ENCODE measurements at places on chromosomes 16 and 17.

DNA sequence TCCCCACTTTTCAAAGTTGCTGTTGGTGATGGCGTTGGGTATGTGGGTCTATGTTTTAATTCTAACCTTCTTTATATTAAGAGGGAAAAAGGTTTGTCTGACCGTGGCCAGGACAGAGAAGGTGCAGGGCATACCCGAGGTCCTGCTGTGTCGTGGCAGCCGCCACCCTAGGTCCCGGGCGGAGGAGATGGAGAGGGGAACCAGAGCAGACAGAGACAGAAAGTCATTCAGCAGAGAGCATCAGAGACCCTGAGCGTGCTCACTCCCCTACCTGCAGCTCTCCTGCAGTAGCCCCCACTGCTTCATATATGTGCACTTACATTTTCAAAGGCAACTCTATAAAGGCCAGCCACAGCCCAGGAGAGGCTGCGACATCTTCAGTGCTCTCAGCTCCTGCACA, 327.2 kb upstream of the TNRC6C start:
- DNase-seq, result no peak

DNA sequence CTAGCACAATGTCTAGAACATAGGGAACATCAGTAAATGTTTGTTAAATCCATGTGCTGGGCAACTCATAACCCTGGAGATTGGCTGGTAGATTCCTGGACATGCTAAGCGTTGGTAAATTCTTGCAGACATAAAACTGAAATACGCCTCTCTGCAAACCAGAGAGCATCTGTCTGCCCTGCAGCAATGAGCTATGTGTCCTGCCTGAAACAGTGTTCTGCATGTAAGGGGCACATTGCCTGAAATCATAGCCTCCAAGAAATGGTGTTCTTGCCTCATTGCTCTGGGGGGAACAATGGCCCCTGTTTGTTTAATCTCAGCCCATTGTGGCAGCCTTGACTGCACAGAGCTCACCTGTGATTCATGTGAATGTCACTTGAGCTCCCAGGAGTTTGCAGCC, 113.5 kb upstream of the CCL2 start:
- no peak for DNase-seq

DNA sequence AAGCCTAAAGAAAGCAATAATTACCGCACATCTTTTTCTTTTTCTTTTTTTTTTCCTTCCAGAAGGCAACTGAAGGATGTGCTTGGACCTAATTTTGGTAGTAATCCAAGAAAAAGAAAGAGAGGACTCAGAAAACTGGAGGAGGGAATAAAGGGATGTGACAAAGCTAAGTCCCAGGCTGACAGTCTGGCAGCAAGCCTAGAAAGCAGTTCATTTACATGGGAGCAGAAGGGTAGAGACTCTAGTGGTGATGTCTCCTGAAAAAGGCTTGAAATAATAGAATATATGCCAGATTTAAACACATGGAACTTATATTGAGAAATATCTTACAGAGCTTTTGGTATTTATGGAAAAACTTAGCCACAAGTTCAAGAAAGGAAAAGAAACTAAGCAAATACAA, 101.0 kb upstream of the SHISA6 start:
- DNase-seq, result no peak

GRCh38 chr17:82228842-82229697, at the start of gene SLC16A3:
TSS of gene SLC16A3 (plus strand) at chr17:82229042. CDS start at chr17:82236009, 6,967 bp downstream.
- peak; percentile 67 for DNase-seq

DNA sequence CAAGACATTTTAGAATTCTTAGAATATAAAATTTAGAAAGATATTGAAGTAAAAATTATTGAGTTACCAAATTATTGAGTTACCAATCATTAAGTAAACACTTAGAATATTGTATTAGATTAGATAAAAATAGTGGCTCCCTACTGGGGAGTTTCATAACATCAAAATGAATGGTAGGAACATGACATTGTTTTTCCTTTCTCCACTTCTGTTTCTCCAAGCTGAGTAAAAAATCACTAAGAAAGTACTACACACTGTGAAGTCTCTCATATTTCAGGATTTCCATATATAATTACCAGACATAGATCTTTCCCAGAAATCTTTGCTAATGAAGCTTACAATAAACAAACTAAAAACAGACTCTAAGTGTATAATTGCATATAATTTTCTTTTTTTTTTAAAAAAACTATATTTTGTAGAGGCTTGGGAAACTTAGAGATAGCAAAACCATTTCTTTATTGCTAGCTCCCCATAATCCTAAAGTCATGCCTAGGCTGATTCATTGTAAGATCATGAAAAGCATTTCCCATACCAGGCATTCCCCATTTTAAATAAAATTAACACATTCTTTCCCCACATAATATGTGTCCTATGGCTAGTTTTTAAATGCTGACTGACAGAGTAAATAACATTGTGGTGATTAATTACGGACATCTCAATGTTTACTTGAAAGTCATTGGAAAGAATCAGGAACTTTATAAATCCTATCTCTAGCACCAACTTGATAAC, 1408.7 kb upstream of the GOT2 start:
- DNase-seq, result no peak

DNA sequence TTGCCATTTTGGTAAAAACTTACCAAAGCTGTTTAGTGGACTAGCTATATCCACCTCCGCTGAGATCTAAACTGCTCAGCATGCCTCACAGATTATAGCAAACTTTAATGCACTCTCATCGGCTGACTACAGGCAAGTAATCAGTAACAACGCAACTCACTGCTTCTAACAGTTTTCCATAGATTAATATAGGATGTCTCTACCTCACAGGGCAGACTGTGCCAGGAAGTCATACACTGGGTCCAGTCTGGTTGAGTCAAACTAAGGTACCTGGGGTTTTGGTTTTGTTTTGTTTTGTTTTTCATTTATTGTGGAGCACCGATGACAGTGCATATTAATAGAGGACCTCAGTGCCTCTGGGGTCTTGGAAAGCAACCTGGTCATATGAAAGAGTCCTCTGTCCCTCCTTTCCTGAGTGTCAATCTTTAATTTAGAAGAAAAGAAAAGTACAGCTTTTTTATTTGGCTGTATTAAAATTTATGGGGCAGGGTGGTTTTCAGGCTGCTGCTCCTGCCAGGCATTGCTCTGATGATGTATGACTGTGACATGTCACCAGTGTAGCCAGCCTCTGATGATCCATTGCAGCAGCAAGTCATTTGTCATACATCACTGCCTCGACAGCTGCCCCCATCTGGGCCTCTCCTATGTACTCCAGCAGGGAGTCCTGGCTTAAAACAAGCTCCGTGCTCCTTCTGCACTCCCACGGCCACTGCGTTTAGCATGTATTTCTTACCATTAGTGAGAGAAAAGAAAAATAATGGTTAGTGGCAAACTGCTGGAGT, 854.1 kb downstream of the KCNJ2 start:
- DNase-seq, result peak; percentile 89

DNA sequence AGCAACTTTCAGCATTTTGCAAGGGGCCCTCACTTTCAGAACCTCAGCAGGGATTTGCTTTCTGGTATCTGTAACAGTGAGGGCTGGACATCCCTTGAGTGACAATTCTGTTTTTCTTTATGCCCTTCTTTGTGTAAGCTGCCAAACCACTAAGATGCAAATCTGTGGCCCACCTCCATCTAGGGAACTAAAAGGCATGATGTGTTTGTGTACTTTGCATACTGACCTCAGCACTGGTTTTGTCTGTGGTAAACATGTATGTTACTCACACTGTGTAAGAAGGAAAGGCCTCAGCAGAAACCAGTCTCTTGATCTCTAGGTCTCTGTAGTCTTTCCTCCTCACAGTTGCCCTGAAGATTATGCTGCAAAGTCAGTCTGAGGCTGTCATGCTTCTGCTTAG, 396.6 kb upstream of the DYNLRB2 start:
- DNase-seq, result no peak

- no peak for DNase-seq
These were observed 77.2 kb downstream of the FTO start for GRCh38 chr16:53781023-53781605.

- DNase-seq, result no peak
These were observed at the start of gene ITGAL for GRCh38 chr16:30472328-30472942. TSS of gene ITGAL (plus strand) at chr16:30472742. CDS start at chr16:30472838, 96 bp downstream.

DNA sequence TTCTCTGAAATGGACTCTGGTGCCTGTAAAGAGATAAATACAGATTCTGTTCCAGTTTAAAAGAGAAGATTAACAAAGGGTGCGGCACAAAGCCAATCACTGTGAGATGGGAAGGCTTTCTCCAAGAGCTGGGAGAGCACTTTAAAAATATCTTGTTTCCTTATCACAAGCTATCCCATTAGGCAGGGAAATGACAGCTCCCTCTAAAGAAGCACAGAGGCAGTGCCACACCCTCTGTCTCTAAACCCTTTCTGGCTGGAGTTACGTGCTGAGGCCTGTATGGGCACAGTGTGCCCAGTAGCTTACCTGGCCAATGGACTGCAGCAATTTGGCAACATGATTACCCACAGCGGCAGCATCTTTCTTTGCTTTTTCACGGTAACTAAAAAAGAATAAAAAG, 9.0 kb upstream of the TERB1 start:
- DNase-seq, result no peak
